ENCODE measurements at places on chromosomes 7 and 10.

- peak; percentile 65 for DNase-seq
Observed at GRCh38 chr7:148697256-148698006, 1.3 kb upstream of the CUL1 start.

DNA sequence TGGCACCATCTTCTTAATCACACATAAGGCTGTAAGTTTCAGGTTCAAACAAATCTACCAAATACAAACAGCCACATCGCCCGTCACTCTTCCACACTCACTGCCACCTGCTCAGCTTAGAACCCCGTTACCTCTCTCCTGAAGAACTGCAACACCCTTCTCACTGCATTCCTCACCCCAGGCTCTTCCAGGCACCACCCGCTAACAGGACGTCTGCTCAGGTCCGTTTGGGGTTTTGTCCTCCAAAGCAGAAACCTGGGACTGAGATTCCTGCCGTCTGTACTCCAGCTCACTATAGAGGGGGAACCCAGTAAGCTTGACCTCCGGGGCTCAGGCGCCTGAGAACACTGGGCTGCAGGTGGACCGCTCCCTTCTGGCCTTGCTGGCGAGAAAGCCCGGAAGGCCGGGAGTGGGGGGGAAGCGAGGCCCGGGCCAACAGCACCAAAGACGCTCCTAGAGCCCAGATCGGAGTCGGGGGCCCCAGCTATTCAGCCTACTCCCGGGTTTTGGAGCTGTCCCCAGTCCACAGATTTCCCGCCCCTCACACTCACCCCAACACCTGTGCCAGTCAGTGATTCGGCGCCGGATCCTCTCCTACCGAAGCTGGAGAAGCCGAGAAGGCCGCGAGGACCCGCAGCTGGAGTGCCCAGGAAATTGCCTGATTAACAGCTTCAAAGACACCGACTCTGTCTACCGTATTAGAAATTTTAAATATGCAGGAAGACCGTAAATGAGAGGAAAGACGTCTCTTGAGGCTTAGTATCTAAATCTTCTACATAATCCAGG, at the start of gene AP3M1:
TSS of gene AP3M1 (minus strand) at position 625 of the 786 bp plus-strand sequence. CDS start 12,449 bp downstream, outside the sequence.
- no peak for DNase-seq

DNA sequence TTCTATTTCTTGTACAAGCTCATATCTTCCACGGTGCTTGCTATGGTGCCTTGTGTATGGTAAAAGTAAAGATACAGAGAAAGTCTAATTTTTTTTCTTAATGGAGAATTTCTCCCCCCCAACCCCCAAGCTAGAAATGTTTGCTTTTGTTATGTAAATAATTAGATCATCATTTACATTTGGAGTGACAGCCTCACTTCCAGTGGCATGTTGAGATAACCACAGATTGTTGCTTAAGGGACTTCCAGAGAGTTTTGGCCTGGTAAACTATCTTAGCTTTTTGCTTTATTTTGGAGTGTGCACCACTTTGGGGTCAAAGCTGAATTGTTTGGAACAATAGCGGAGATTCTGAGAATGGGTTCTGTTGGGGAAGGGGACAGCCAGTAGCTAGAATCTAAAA, 129.7 kb downstream of the ZNF365 start:
- no peak for DNase-seq

GRCh38 chr10:28020080-28020860, 21.4 kb upstream of the ODAD2 start:
- DNase-seq, result no peak

GRCh38 chr7:78311181-78311580, 512.6 kb downstream of the PHTF2 start:
- DNase-seq, result no peak

GRCh38 chr7:20542594-20542993, 72.9 kb upstream of the ABCB5 start:
- no peak for DNase-seq

DNA sequence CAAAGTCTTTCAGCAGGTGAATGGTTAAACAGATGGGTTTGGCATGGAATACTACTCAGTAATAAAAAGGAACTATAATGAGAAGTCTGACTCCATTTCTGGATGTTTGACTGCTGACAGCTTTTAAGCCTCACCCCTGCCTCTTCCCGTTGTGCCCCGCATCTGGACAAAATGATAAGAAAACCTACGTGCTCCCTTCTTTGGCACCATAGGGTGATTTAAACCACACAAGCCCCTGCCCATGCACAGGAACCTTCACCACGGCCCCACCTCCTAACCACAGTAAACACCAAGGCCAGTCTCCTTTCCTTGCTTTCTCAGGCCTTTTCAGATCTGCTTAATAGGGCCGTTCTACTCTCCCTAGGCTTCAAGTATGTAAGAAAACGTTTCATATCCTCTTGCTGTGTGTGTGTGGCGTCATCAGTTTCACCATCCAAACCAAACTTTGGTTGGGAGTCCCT, 47.1 kb upstream of the UBN2 start:
- peak; percentile 95 for DNase-seq

GRCh38 chr10:21891439-21891838, 112.1 kb downstream of the DNAJC1 start:
- DNase-seq, result no peak

Measured in OCI-M1 (cell line).